ENCODE measurements at places on chromosomes 7 and 10.
A peak's percentile ranks its signal among the peaks of the same experiment; 100 is the strongest.

DNA sequence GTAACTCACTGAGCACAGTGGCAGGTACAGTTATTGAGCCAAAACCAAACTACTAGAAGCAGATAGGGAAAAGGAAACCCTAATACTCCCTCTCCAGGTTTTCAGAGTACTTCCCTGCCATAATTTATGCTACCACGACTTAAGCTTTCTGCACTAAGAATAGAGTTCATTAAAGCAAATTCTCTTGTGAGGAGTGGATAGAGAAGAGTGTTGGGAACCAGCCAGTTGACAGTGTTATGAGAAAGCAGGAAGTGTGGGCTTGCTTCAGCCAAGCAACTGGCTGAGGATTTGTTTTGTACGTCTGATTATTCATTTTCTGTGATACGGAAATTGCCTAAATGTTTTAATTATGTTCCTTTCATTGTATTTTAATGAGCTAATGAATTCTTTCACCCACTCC is 280.5 kb downstream of the KIF20B start:
- DNase-seq: no peak

- DNase-seq: no peak
Measured at GRCh38 chr10:132447446-132448247, 50.6 kb downstream of the PWWP2B start.

DNA sequence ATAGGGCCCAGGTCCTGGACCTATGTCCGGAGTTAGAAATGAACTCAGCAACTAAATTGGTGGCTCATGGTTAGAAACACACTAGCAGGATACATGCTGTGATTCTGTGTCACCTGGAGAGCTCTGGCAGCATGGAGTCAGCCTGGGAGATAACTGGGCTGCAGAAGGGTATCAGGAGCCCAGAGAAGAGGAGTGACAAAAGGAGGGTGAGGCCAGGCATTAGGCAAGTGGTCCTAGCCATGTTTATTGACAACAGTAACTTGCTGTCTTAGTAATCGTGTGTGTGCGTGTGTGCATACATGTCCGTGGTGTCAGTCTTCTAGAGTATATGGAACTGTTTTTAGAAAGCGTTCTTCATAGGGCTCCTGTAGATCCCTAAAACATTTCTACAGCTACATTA is 157.5 kb upstream of the PHYHIPL start:
- no peak for DNase-seq

DNA sequence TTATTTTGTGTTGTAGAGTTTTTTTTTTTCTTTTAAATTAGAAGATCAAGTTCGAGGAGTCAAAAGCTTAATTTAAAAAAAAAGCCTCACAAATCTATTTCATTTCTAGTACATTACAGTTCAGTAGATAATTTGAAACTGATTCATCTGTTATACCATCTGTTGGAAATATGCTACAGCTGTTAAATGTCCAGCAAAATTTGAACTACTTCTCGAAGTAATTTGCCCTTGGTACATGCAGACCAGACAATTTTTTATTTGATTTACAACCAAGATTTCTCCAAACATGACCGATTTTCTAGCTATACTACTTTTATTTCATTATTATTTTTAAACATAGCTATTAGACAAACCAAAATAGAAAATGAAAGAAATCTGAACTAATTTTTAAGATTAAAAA is 647.9 kb downstream of the CNTNAP2 start:
- no peak for DNase-seq

- DNase-seq: no peak
Measured at GRCh38 chr7:84092207-84092606, 102.4 kb downstream of the SEMA3A start.

GRCh38 chr10:7409045-7409731 is 1.6 kb downstream of the SFMBT2 start:
- DNase-seq: peak; percentile 37

DNA sequence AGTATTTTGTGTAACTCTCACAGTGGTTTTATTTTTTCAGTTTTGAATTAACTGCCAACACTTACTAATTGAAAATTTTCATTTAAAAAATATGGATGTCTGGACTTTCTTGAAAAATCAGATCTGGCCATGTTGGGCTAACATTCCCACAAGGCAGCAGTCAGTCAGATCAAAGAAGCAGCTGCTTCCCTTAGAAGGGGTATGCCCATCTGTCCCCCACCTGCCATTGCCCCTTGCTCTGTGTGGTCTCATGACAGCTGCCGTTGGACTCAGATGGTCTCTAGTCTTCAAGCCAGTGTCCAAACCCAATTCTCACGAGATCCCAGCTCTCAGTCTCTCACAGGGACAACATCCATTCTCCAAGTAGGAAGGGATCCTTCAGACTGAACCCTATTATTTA is 212.1 kb upstream of the GHITM start:
- no peak for DNase-seq

DNA sequence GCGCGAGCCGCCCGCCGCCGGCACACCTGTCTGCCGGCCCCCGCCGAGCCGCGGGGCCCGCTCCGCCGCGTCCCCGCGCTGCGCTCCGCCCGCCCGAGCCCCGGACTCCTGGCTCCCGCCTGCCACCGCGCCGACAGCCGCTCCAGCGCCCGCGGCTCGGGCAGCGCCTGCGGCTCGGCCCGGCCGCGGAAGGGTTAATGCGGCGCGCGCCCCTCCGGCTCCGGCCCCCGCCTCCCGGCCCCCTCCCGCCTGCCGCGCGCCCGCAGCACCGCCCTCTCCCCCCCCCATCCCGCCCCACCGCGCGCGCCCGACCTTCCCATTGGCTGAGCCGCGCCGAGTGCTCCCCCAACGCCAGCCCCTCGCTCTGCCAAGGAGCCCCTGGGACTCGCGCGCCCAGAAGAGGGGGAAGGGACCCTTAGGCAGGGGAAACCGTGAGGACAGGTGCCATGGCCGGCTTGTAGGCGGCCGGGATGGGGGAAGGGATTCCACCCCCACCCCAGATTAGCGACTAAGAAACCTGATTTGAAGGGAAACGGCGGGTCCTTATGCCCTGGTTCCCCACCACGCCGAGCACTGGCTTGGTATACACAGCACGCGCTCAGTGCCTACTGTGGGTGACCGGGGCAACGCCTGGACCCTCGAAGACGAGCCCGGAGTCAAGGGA is at the start of gene KCNH2:
KCNH2 (minus strand) TSS at position 196 of the 664 bp plus-strand sequence. CDS start 408 bp downstream, outside the sequence.
- DNase-seq: peak; percentile 72

- peak; percentile 24 for DNase-seq
Measured at GRCh38 chr7:121023683-121024511, 35.4 kb downstream of the CPED1 start.

GRCh38 chr10:75402486-75403143 is 1.1 kb upstream of the ZNF503 start:
- peak; percentile 88 for DNase-seq

DNA sequence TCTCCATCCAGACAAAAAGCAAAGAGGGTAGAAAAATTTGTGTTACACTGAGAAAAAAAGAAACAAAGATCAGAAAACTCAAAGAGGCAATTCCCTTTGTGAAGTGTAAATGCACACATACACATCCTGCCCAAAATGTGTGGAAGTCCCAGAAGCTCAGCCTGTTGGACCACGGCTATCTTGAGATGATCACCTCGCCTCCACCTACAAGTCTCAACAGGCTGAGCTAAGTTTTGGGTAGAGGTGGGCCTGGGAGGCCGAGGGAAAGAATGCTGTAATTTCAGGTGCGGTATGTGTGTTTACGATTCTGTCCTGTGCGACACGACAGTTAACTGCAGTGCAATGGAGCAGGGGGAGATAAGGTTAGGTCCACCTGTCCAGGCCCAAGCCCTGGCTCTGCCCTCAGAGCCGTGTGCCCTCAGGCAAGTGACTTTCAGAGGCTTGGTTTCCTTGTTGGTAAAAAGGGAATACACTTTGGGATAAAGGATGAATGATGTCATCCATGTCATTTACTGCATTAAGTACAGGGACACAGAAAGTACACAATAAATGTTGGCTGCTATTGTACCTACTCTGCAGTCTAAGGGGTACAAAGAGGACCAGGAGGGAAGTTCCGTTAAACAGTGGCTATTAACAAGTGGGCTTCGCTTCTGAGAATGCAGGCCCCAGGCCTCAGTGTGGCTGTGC is 67.3 kb downstream of the AFAP1L2 start:
- no peak for DNase-seq

DNA sequence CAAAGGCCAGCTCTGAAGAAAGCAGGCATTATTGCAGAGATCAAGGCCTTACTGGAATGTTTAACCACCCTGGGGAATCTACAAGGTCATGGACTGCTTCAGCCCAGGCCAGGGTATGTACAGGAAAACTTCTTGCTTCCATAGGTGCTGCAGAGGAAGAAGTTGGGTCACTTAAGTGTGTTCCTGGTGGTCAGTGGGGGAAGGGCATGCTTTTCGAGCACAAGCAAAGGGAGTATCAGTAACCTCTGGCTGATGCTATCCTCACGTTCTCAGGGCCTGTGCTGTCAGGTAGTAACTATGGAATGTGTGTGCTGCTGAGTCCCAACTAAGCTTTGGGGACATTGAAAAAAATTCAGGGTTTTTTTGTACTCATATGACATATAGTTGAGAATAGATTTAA is 234.0 kb upstream of the SP4 start:
- no peak for DNase-seq

- DNase-seq: no peak
Measured at GRCh38 chr10:43596546-43596945, 9.7 kb upstream of the ZNF485 start.

- DNase-seq: no peak
Measured at GRCh38 chr7:144780071-144780608, 55.7 kb downstream of the TPK1 start.

DNA sequence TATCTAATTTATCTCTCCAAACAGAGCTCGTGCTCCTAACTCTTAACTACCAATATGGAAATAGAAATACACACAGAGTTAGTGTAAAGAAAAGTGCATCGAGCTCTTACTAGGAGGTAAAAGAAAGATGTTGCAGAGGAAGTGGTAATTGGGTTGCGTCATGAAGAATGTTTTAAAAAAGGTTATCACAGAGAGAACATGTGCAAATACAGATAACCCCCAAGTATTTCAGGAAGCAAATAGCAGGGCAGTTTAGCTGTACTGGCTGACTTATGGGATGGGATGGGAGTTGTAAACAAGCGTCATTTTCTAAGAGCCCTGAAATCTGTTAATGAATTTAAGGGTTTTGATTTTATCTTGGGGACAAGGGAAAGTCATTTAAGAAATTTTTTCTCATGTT is 153.9 kb downstream of the AGMO start:
- DNase-seq: no peak

- DNase-seq: no peak
Measured at GRCh38 chr7:155581107-155581830, 34.9 kb upstream of the CNPY1 start.

- no peak for DNase-seq
Measured at GRCh38 chr10:71597821-71598498, 121.6 kb downstream of the C10orf105 start.

GRCh38 chr10:80203835-80204676 is 1.3 kb downstream of the ANXA11 start:
- no peak for DNase-seq

DNA sequence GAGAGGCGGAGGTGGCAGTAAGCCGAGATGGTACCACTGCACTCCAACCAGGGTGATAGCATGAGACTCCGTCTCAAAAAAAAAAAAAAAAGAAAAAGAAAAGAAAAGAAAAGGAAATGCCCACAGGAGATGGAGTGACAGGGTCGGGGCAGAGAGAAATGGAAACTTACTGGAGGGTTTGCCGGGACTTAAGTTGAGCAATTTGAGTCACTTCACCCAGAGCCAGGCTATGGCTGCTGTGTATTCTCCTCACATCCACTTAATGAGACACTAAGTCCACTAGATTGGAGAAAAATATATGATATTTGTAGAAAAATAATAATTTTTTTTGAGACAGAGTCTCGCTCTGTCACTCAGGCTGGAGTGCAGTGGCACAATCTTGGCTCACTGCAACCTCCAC is 4.6 kb upstream of the PFKFB3 start:
- no peak for DNase-seq

- DNase-seq: peak; percentile 78
Measured at GRCh38 chr10:98852686-98853085, 383.0 kb downstream of the HPSE2 start.

GRCh38 chr10:121791761-121792160 is 136.1 kb downstream of the ATE1 start:
- no peak for DNase-seq

DNA sequence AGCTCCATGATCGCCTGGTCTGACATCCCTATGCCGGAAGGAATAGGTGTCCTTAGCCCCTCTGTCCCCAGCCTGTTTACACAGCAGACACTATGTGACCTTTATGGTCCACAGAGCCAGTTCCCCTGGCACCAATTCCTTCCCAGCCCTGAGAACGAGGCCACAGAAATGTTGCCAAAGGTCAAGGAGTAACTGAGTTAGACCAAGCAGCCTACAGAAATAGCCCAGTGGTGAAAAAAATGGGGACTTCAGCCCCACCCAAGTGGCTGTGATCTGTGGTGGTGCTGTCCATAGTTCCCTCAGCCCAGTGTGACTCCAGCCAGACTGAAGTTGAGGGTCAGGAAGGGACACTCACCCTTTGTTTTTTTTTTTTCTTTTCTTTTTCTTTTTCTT is 2.5 kb downstream of the PGAM2 start:
- no peak for DNase-seq

DNA sequence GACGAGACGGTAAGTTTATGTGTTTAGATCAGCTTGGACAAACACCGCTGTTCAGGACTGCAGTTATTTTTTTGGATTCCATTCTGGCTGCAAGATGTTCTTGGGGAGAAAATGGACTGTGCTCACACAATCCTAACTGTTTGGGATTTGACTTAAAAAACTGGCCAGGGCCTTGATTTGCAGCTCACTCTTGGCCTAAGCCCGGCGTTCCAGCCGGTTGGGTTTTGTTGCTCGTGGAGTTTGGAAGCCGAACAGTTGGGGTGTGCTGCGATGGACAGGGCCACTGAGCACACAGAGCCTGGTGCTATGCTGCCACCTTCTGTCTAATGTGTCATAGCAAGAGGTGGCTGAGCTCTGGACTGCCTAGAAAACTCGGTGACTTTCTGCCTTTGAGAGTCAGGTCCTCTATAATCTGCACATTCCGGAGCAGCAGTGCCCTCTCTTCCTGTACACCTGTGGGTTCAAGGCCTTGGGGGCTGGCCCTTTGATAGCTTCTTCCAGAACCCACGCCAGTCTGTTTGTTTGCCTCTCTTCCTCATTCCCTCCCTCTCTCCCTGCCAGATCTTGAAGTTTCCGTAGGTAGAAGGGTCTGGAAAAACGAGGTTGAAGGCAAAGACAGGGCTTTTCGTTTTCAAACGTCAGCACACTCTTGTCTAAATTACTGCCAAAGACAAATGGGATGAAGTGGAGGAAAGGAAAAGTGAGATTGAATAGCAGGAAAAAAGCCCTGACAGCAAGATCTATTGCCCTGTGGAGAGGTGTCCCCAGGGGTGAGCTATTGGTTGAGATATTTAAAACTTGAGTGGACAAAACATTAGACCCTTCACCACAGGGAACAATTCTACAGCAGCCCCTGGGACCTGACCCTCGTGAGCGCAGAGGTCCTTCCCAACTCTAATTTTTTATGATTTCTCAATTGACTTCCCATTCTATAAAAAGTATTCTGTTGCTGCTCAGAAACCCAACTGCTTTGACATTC is 167.5 kb upstream of the HABP2 start:
- peak; percentile 41 for DNase-seq
